Heart left ventricle (tissue), 16 donors: ENCODE measurements at places on chromosomes 7 and 10. TPM values are rescaled to one million over a fixed set of nuclear protein-coding genes. Genes with fewer than 3 reads are reported as not detected.

- no peak overlapping the region for H3K4me3 ChIP-seq
- H3K4me1 ChIP-seq = no peaks in the 10 kb centered on the region
- DNase-seq = no peak
- no peak overlapping the region for H3K27ac ChIP-seq
- H3K36me3 ChIP-seq = no peaks in the 10 kb centered on the region
Observed at GRCh38 chr7:41472427-41473125, 230.3 kb downstream of the INHBA start.

GRCh38 chr10:103241262-103242011 lies 4.2 kb upstream of the RPEL1 start:
- H3K36me3 ChIP-seq = no peaks in the 10 kb centered on the region
- H3K27me3 ChIP-seq = no peaks in the 10 kb centered on the region
- no peak overlapping the region for H3K4me3 ChIP-seq
- no peak overlapping the region for H3K27ac ChIP-seq
- DNase-seq = no peak

DNA sequence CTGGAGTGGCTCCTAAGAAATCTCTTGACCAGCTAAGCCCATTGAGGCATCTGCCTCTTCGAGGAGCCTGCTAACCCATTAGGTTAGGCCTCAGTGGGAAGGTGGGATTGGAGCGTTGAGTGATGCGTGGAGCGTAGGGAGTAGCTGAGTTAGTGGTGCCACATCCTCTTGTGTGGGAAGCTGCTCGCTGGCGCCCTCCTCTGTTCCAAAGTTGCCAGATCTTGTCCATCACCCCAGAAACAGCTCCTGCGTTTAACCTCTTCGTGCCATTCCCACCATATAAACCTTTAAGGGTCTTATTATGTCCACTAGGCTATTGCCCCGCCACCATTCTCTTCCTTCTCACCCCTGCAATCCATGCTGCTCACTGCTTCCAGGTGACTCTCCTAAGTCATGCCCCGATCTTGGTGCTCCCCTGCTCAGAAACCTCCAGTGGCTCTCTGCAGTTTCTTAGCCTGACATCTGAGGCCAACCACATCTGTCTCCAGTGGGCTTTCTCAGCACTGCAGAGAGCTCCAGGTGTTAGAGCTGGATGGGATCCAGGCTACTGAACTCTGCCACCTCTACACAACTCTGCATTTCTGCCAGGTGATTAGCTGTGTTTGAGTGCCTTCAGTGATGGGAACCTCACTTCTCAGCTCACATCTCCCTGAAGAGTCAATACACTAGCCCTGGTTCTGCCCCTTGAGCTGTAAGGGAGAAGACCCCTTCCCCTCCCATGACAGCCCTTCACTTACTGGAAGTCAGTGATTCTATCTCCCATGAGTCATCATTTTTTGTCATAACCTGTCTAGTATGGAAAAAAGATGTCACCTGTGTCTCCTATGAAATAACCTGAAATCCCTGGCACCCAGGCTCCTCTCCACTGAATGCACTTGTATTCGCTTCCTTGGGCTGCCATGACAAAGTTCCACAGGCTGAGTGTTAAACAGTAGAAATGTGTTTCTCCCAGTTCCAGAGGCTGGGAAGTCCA lies 65.0 kb upstream of the FGFR2 start:
- H3K4me3 ChIP-seq = no peak overlapping the region
- no peaks in the 10 kb centered on the region for H3K36me3 ChIP-seq
- H3K27ac ChIP-seq = no peak overlapping the region
- H3K27me3 ChIP-seq = no peaks in the 10 kb centered on the region
- DNase-seq = no peak

DNA sequence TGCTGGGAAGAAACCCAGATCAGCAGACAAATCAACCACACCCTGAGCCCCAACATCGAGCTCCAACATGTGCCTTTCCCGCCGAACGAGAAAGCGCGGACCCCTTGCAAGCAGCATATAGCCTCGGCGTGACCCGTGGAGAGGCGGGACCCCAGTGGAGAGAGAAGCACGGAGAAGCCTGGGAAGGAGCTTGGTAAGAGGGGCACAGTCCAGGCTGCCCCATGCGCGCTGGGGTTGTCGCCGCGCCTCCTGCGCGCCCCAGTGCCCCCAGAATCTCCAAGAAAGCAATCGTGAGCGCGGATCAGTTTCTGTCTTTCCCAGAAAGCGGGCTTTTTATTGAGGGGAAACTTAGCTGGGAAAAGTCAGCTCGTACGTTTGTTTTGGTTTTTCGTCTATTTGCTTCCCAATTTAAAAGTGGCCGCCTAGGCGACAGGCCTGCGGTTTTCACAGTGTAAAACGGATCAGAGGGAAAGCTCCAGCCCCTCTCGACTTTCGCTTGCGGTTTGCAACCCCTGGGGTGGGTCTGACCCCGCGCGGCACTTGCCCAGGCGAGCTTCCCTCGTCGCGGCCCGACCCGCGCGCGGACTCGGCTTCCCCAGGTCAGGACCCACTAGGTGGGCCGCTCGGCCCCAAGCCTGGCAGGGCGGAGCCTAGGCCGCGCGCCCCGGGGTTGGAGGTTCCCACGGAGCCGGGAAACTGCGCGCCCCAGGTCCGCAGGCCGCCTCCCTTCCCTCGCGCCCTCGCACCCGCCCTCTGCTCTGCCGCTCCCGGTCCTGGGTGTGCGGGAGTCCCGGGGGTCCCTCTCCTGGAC lies 31.1 kb downstream of the SKIDA1 start:
- peak overlapping the region; percentile 81 for H3K27ac ChIP-seq
- H3K27me3 ChIP-seq = no peaks in the 10 kb centered on the region
- H3K4me1 ChIP-seq = peaks cover 14% of the 10 kb centered on the region
- peak; percentile 72 for DNase-seq
- peak overlapping the region; percentile 61 for H3K4me3 ChIP-seq

DNA sequence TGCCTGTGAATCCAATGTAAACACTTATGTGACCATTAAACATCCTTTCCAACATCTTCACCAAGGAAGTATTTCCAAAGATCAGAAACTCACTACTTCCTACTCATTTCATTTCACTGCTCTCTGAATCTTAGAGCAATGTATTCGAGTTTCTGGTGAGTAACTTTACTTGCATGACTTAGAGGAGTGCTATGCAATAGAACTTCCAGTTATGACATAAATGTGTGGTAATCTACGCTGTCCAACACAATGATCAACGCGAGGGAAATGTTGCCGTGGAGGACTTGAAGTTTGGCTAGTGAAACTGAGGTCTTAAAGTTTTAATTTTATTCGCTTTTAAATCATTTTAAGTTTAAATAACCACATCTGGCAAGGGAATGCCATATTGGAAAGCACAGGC lies 1326.3 kb downstream of the XPNPEP1 start:
- no peak for DNase-seq
- no peaks in the 10 kb centered on the region for H3K4me1 ChIP-seq
- no peak overlapping the region for H3K27ac ChIP-seq
- H3K27me3 ChIP-seq = no peaks in the 10 kb centered on the region

GRCh38 chr10:53402594-53402993 lies 630.0 kb upstream of the MBL2 start:
- H3K36me3 ChIP-seq = no peaks in the 10 kb centered on the region
- no peaks in the 10 kb centered on the region for H3K4me1 ChIP-seq
- H3K27ac ChIP-seq = no peak overlapping the region
- no peak for DNase-seq
- H3K27me3 ChIP-seq = no peaks in the 10 kb centered on the region

- DNase-seq = peak; percentile 81
- no peaks in the 10 kb centered on the region for H3K27me3 ChIP-seq
- H3K4me1 ChIP-seq = no peaks in the 10 kb centered on the region
- peak overlapping the region; percentile 91 for H3K27ac ChIP-seq
Observed at GRCh38 chr10:49297818-49298670, 926 bp upstream of the C10orf71 start.

DNA sequence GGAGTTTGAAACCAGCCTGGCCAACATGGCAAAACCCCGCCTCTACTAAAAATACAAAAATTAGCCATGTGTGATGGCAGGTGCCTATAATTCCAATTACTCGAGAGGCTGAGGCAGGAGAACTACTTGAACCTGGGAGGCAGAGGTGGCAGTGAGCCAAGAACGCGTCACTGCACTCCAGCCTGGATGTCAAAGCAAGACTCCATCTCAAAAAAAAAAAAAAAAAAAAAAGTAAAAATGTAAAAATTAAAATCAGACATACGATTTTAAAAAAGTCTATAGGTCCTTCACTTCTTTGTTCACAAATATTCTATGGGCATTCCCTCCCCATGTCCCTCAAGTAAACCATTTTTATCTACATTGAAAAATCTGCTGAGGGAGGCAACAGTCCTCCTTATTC lies 34.9 kb upstream of the TLL2 start:
- H3K36me3 ChIP-seq = peaks cover 97% of the 10 kb centered on the region
- DNase-seq = peak; percentile 57
- no peaks in the 10 kb centered on the region for H3K4me1 ChIP-seq
- H3K4me3 ChIP-seq = no peak overlapping the region

DNA sequence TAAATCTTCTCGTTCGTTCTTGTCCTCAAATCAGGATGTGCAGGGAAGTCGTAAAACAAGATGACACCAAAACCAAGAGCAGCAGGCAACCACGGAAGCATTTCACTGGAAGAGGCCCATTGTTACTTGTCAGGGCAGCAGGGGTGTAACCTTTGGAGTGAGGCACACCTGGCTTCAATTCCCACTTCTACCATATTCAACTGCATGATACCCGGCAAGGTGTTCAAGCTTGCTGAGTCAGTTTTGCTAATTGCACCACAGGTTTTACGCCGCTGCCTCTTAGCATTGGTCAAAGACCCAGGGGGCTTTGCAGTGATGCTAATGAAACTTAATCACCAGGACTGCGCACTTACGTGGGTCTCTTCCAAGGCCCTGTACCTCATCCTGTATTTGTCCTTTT lies 50.0 kb upstream of the PTER start:
- H3K27ac ChIP-seq = no peak overlapping the region
- peaks cover 15% of the 10 kb centered on the region for H3K27me3 ChIP-seq
- DNase-seq = no peak
- no peak overlapping the region for H3K4me3 ChIP-seq
- H3K4me1 ChIP-seq = no peaks in the 10 kb centered on the region

- no peak for DNase-seq
- H3K27me3 ChIP-seq = no peaks in the 10 kb centered on the region
- no peaks in the 10 kb centered on the region for H3K4me1 ChIP-seq
- no peak overlapping the region for H3K27ac ChIP-seq
Observed at GRCh38 chr10:115065801-115066200, 27.4 kb upstream of the ATRNL1 start.

DNA sequence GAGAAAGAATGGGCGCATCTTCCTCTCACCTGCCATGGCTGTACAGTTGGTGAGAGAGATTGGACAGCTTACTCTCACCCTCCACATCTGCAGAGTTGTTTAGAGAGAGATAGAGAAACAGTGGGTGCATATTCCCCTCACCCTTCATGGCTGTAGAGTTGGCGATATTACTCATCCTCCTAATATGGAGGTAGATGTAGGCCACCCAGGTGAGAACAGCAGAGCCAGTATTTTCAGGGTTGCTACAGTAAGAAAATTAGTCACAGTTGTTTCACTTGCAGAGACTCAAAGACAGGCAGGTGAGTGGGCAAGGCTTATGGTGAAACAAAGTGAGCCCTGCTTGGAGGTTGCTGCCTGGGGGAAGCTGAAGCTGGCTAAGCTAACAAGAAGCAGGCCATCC lies 65.0 kb upstream of the PFKP start:
- peaks cover 3% of the 10 kb centered on the region for H3K27me3 ChIP-seq
- no peak overlapping the region for H3K4me3 ChIP-seq
- DNase-seq = no peak

- no peaks in the 10 kb centered on the region for H3K36me3 ChIP-seq
- no peaks in the 10 kb centered on the region for H3K27me3 ChIP-seq
- H3K4me3 ChIP-seq = no peak overlapping the region
Observed at GRCh38 chr10:103549349-103549685, 55.8 kb downstream of the NEURL1 start.

GRCh38 chr7:32264702-32265284 lies 194.6 kb upstream of the PDE1C start:
- no peak overlapping the region for H3K27ac ChIP-seq
- no peak overlapping the region for H3K4me3 ChIP-seq
- peaks cover 9% of the 10 kb centered on the region for H3K4me1 ChIP-seq
- no peaks in the 10 kb centered on the region for H3K27me3 ChIP-seq

DNA sequence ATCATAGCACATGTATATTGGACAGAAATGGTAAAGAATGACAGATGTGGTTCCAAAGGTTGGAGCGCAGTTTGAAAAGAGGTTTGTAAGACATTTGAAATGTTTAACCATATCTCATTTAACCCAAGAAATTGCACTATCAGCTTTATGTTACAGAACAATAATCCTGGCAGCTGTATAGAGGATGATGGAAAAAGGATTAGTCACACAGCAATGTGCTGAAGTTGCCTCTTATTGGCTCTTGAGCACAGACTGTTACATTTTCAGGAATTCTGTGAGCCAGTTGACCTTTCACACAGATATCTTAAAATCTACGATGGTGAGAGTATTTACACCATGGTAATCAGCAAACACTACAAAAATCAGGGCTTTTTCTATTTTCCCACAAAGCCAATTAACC lies 3.9 kb downstream of the COG5 start:
- no peak overlapping the region for H3K4me3 ChIP-seq
- DNase-seq = no peak
- H3K4me1 ChIP-seq = peaks cover 50% of the 10 kb centered on the region
- H3K27me3 ChIP-seq = no peaks in the 10 kb centered on the region
- no peak overlapping the region for H3K27ac ChIP-seq

DNA sequence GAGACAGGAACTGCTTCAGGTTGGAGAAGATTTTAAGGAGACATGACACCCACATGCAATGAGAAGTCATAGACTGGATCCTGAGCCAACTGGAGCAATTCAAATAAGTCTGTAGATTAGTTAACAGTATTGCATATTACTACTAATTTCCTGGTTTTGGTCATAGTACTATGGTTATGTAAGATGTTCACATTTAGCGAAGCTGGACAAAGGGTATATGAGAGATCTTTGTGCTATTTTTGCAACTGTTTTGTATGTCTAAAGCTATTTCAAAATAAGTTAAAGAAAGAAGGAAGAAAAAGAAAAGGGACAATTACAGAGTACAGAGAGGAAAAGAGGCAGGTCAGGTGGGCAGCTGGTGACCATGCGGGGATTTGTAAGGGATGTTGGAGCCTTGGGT lies 116.5 kb upstream of the SVIL start:
- H3K27me3 ChIP-seq = no peaks in the 10 kb centered on the region
- no peak overlapping the region for H3K27ac ChIP-seq
- no peak for DNase-seq
- no peaks in the 10 kb centered on the region for H3K4me1 ChIP-seq
- H3K4me3 ChIP-seq = no peak overlapping the region

GRCh38 chr10:83254698-83255097 lies 884.6 kb upstream of the GHITM start:
- H3K27me3 ChIP-seq = no peaks in the 10 kb centered on the region
- no peak for DNase-seq
- no peaks in the 10 kb centered on the region for H3K4me1 ChIP-seq

MYO3A gene
- not detected for polyA plus RNA-seq

ZNF33A gene
- polyA plus RNA-seq = 9.4 TPM

BTBD16 gene
- not detected for polyA plus RNA-seq

FGL2 gene
- polyA plus RNA-seq = 5.3 TPM

SLC39A12 gene
- not detected for polyA plus RNA-seq

FIGNL1 gene
- polyA plus RNA-seq = 3.8 TPM

ITPRID1 gene
- not detected for polyA plus RNA-seq

TMEM236 gene
- 0.23 TPM for polyA plus RNA-seq

RNF32 gene
- polyA plus RNA-seq = 0.19 TPM

FGFR2 gene
- 0.15 TPM for polyA plus RNA-seq

CCDC172 gene
- polyA plus RNA-seq = not detected

TEX47 gene
- polyA plus RNA-seq = not detected

SPOCK2 gene
- polyA plus RNA-seq = 16.6 TPM
